Activated naive CD8-positive, alpha-beta T cell treated with anti-CD3 and anti-CD28 coated beads, Interleukin-2, amount 50 U/mL, for 16 hours (primary cell): ENCODE measurements at places on chromosomes 4 and X.

DNA sequence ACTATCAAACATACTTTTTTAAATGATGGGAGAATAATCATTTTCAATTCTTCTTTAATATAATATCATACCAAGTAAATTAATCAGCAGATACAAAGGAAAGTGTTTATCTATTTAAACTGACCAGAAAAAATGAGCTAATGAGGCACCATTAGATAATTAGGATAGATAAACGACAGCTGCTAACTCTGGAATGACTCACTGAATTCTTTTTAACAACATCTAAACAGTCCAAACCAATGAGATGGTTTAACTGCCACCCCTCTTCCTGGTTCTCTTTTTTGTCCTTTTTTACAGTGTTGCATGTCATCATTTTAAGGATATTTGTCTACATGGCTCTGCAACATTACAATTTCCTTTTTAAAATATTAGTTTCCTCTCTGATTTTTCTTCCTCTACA lies 41.6 kb downstream of the UNC5C start:
- no peak for DNase-seq

DNA sequence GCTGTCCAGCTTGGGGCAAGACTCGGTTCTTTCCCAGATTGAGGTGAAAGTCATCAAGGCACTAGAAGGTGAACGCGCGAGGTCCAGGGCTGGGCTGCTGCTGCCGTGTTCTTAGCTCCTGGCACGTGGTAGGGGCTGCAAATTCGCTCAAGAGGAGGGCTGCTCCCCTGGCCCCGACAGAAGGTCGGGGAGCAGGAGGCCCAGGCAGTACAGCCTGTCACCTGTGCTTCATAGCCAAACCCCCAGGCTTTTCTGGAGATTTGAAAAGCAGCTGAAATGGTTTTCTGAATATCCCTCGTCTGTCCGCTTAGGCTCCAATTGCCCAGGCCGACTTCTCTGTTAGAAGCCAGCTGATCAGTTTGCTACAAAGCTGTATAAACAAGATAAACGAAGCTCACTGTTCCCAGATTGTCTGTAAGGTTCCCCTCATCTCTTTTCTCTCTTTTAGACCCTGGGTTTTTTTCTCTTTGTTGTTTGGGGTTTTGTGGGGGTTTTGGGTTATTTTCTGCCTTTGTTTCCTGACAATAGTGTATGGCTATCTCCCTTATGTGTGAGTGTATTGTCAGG lies 60.0 kb upstream of the STX18 start:
- no peak for DNase-seq

DNA sequence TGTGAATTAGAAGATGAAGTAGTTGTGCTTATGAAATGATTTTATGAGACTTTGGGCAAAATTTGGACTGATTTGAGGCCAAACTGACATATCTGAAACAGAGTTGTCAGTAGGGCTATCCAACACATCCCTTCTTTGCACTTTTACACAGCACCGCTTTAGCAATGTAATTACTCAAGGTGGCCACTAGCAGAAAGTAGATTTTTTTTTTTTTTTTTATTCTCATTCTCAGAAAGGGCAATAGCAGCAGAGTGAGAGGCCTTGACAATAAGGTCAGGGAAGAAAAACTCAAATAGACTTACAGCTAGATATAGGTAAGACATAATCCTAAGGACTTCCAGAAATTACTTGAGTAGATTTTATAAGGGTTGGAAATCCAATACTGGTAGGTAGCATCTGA lies 414.3 kb downstream of the NAP1L3 start:
- no peak for DNase-seq

- DNase-seq = no peak
Measured at GRCh38 chrX:104670051-104670450, 104.1 kb downstream of the IL1RAPL2 start.

GRCh38 chr4:123096038-123096437 lies 173.6 kb upstream of the NUDT6 start:
- DNase-seq = no peak

DNA sequence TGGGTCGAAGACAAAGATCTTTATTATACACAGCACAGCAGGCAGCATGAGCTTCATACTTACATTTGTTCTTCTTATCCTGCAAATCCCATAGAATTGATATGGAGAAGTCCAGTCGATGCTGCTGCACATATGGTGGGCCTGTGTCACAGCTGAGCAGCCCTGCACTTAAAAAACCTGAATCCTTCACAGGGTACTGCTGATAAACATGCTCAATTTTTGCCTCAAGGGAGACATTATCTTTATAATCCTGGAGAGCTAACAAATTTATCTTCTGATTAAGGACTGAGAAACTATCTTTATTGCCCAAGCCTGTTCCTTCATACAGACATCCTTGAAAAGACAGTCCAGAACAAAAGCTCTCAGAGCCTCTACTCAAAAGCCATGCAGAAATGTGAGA lies 434.4 kb upstream of the FAM47C start:
- no peak for DNase-seq

DNA sequence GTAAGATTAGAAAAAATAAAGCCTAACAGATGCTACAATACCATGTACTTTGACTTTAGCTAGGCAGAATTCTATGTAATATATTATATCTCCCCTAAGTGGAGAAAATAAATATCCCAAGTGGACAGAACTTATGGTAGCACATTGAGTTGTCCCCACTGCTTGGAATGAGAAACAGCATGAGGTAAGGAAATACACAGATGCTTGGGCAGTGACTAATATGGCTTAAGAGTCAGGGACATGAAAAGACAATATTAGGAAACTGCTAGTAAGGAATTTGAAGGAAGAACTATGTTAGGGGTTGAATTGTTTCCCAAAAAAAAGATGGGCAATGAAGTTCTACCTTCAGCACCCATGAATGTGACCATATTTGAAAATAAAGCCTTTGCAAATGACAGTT lies 2265.1 kb downstream of the PCDH7 start:
- DNase-seq = no peak

DNA sequence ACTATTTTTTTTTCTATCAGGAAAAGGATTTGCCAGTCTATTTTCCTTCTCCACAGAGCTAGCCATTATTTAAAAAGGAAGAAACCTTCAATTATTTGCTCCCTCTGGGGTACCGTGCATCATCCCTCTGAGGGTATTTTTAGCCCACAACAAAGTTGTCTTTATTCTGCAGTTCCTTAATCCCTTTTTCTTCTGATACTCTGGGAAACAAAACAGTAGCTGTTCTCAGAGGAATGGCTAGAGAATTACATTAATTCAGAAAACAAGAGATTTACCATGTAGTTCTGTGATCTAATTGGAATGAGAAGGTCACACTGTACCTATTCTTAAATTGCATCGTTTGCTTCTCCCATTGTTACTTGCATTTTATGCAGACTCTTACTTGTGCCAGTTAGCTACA lies 1056.7 kb downstream of the STIM2 start:
- DNase-seq = no peak

DNA sequence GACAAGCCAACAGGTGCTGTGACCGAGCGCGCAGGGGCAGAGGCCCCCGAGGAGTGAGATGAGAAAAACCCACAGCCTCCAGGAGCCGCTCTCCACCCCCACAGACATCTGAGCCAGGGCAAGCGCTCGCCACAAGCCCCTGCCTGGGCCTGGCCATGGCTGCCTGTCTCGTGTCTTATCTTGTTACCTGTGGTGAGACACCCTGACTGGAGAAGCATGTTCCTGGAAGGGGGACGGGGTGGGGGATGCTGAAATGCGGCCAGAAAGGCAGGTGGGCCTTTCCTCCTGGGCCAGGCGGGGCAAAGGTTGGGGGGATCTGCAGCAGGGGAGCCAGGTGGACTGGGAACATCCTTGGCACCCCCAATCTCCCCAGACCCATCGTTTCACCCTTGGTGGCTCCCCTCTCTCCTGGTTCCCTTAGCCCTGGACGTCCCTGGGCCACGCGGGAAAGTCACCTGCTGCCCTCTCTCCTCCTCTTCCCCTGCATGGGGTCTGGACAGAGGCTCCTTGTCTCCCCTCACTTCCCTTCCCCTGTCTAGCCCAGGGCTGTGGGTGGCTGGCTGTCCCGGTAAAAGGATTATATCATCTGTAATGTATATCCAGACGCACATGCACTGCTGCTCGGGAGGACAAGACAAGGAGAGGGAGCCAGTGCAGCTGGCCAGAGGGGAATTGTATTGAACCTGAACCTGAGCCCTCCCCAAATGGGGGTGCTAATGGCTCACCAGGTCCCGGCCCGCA lies 8.4 kb upstream of the DUSP9 start:
- no peak for DNase-seq

DNA sequence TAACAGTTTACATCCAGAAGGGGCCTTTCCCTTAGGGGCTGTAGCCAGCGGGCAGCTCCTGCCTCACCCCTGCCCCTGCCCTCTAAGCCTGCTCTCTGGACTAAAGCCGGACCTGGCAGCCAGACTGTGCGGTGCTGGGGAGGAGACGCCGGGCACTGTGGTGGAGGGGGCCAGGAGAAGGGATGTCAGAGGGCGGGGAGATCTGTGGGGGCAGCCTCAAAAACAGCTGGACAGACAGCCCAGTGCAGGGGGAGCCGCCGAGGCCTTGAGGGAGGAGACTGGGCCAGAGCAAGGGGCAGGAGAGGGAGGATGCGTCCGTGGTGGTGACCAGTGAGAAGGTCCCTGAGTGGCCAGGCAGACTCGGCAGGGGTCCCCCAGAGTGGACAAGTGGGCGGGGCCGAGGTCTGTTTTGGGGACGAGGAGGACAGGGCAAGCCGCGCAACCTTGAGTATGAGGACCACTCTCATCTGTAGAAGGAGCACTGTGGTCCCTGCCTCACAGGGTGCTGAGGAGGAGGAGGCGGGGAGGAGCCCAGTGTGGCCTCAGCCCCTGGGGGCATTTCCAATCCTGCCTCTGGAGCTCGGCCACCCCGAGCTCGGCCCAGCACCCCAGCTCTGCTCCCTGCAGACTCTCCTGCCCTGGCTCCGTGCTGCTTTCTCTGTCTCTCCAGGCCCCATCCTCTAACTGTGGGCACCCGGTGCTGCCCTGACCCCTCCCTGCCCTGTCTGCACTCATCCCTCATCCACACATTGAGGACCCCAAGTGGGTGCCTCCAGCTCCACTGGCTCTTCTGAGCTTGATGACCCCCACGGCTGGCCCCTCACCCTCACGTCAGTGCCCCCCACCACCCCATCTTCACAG lies 59.2 kb upstream of the NKX1-1 start:
- no peak for DNase-seq

DNA sequence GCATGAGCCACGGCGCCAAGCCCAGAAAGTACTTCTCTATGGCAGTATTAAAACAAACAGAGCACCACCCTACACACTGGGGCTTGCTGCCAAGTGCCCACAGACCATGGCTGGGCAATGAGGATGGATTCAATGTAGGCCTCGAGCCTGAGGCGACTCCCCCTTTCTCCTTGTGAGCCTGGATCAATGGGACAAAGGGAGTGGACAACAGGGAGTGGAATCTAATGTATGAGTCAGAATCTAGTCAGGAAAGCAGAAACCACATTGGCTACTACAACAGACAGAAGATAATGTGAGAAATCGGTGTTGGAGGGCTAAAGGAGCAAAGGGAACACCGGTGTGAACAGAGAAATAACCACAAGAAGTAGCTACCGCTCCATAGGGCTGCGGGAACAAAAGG lies 37.7 kb upstream of the OCIAD2 start:
- DNase-seq = no peak

- no peak for DNase-seq
Measured at GRCh38 chrX:129523079-129523911, at the start of gene SMARCA1. Gene SMARCA1, minus strand, starts transcription at chrX:129523490. Its CDS starts 120 bp downstream, at chrX:129523370.

DNA sequence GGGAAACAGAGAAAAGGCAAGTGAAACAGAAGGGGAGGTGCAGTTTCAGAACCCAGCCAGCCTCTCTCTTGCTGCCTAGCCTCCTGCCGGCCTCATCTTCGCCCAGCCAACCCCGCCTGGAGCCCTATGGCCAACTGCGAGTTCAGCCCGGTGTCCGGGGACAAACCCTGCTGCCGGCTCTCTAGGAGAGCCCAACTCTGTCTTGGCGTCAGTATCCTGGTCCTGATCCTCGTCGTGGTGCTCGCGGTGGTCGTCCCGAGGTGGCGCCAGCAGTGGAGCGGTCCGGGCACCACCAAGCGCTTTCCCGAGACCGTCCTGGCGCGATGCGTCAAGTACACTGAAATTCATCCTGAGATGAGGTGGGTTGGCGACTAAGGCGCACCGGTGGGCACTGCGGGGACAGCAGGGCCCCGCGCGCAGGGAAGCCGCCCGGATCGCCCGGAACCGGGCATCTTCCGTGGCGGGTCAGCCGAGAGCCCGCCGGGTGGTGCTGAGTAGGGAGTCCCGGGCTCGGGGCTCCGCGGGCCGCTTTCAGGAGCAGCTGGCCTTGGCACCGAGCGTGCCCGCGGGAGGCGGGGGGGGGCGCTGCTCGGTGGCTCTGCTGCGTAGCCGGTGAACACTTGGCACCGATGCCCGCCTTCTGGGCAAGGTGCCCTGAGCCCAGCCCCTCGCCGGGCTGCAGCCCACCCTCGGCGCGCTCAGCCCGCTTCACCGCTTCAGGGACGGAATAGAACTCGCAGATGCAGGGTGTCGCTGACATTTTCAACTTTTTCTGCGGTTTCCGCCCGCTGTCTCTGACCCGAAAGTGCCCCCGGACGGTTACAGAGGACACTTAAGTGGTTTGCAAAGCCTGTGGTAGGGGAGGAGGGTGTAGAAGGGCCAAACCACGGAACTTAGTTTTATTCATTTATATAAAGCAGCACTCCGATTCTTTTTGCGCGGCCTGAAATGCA lies at the start of gene CD38:
TSS of gene CD38 (plus strand) at position 40 of the 953 bp plus-strand sequence. CDS start at position 127, 87 bp downstream.
- DNase-seq = peak; percentile 37

DNA sequence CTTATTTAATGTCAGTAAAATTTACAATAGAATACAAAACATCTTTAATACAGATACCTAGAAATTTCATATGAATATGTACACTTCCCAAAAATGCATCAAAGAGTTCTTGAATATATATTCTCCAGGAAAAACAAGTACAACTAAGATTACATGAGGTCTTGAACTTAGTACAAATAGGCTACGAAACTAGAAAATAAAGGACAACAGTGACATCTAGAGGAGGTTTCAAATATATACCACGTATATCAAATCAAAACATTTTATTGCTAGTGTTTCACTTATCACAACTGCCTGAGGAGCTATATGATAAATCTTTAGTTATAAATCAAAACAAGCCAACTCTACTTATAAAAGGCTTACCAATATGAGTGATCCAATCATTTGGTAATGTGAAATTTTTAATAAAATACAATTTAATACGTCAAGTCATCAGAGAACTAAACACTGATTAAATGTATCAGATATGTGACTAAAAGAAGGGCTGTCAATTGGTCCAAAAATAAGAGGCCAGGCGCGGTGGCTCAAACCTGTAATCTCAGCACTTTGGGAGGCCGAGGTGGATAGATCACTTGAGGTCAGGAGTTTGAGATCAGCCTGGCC lies 36.6 kb downstream of the ANAPC10 start:
- DNase-seq = no peak

DNA sequence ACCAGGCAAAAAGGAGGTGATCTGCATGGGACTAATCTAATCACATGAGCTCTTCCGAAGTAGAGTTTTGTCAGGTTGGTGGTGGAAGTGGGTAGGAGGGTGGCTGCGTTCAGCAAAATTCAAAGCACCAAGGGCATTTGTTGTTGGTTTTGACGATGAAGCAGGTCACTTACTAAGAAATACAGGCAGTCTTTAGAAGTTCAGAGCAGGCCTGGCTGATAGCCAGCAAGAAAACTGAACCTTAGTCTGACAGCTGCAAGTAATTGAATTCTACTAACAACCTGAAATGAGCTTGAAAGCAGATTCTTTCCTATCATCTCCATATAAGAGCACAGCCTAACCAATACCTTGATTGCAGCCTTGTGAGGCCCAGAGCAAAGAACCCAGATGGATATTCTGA lies 505.8 kb downstream of the KLHL13 start:
- no peak for DNase-seq
